Endothelial cell (in vitro differentiated cells): ENCODE measurements at places on chromosomes 7 and 10.
A peak's percentile ranks its signal among the peaks of the same experiment; 100 is the strongest.

DNA sequence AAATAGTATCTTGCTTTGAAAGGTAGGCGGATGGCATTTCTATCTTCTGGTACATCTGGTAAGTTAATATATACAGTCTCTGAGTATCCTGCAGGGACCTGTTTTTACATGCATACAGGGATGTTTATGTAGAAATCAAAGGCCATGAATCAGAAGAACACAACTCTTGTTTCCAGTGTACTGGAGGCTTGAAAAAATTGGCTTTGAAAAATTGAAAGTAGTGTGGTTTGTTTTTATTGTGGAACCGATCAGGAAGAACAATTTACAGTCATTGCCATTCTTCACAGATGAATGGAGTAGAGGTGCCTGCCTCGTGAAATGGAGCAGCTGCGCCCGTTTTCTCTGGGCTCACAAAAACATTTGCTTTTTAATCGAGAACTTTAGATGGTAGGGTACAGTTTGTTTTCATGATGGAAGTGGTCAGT lies 54.0 kb upstream of the RPA3 start:
- no peak for DNase-seq
- H3K27me3 ChIP-seq = peaks cover 4% of the 10 kb centered on the region
- H3K4me3 ChIP-seq = no peak overlapping the region
- H3K36me3 ChIP-seq = no peaks in the 10 kb centered on the region

DNA sequence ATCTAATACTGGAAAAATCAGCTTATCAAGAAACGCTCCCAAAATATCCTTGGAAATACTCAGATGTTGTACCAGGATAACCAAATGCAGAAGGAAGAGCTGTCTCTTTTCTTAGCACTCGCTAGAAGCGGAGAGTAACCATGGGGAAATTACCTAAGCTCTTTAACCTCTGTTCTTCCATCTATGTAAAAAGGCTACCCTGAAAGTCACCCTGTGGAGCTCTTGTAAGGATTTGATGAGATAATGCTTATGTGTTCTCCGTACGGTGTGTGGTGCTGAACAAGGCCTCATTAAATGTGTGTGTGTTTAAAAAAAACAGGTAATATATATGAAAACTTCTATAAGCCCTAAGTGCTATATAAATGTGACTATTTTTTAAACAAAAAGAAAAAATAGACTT lies 38.2 kb upstream of the MYO3A start:
- H3K4me1 ChIP-seq = peaks cover 29% of the 10 kb centered on the region
- H3K27ac ChIP-seq = no peak overlapping the region
- peaks cover 4% of the 10 kb centered on the region for H3K36me3 ChIP-seq
- no peak for DNase-seq
- H3K4me3 ChIP-seq = no peak overlapping the region
- H3K27me3 ChIP-seq = peaks cover 4% of the 10 kb centered on the region

DNA sequence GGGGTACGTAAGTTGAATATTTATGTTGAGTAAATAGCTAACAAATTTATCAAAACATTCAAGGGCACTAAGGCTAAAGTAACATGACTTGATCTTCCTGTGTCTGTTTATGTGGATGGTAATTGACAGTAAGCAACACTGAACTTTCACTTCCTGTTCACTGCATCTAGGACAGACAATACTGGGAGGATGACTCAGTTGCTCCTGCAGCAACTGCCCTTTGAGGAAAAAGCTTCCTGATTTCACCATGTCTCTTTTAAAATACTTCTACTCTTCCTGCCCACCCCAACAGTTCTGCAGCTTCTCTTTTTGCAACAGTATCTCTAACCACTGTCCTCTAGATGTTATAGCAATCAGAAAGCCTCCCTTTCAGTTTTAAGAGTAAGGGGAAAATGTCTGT lies 76.6 kb upstream of the HGF start:
- H3K4me1 ChIP-seq = peaks cover 10% of the 10 kb centered on the region
- DNase-seq = no peak
- H3K27ac ChIP-seq = no peak overlapping the region
- no peaks in the 10 kb centered on the region for H3K36me3 ChIP-seq
- no peak overlapping the region for H3K4me3 ChIP-seq

GRCh38 chr7:36765605-36766004 lies 41.3 kb upstream of the AOAH start:
- peaks cover 1% of the 10 kb centered on the region for H3K27me3 ChIP-seq
- H3K4me1 ChIP-seq = peaks cover 44% of the 10 kb centered on the region
- H3K27ac ChIP-seq = no peak overlapping the region
- no peak for DNase-seq
- no peak overlapping the region for H3K4me3 ChIP-seq

DNA sequence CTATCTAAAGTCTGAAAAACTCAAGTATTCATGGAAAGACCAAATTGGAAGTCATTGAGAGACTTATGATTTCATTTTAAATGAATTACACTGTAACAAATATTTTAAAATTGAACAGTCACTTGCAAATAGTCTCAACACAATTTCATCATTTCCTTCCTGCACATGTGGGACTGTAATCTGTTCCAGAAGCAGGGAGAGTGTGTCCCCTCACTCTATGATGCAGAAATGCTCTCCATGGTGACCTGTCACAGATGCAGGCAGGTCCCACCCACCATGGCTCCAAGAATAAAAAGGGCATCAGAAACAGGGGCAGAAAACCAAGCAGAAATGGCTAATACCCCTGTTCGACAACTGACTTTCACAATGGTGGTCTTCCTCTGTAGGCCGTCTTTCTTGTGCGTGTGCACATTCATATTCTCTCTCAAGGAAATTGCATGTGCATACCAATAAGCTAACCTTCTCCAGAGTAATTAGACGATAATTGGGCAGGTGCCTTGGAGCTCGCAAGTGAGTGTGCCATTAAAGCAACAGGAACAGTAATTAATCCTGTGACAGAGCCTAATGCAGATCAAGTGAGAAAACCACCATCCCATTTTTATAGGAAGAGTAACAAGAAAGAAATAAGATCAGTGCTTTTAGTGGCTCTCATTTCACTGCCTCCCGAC lies 170.9 kb downstream of the ZMYND11 start:
- H3K27me3 ChIP-seq = no peaks in the 10 kb centered on the region
- H3K4me3 ChIP-seq = no peak overlapping the region
- H3K27ac ChIP-seq = no peak overlapping the region

DNA sequence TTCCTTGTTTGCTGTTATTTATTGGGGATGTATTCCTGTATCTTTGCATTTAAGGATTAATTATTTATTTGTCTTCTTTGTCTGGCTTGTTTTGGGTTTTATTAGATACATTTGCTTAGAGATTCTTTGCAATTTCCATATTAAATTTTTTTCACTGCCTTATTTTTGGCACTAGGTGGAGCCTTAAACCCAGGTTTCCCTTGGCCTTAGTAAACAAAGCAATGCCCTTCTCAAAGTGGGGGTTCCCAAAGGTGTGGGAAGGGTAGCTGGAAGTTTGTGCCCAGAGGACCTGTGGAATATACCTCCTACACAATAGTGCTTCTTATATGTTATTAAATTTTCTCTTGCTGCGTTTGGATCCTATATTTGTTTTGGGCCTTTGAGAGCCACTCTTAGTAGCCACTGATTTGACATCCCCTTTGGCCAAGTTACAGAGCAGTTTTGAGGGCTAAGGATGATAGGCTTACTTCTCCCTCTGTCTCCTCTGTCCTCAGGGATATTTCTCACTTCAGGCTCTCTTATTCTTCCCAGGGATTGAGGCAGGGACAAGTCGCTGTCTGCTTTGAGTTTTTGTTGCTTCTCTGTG lies 162.3 kb downstream of the ITGB1 start:
- no peaks in the 10 kb centered on the region for H3K27me3 ChIP-seq
- H3K36me3 ChIP-seq = no peaks in the 10 kb centered on the region
- H3K27ac ChIP-seq = no peak overlapping the region

DNA sequence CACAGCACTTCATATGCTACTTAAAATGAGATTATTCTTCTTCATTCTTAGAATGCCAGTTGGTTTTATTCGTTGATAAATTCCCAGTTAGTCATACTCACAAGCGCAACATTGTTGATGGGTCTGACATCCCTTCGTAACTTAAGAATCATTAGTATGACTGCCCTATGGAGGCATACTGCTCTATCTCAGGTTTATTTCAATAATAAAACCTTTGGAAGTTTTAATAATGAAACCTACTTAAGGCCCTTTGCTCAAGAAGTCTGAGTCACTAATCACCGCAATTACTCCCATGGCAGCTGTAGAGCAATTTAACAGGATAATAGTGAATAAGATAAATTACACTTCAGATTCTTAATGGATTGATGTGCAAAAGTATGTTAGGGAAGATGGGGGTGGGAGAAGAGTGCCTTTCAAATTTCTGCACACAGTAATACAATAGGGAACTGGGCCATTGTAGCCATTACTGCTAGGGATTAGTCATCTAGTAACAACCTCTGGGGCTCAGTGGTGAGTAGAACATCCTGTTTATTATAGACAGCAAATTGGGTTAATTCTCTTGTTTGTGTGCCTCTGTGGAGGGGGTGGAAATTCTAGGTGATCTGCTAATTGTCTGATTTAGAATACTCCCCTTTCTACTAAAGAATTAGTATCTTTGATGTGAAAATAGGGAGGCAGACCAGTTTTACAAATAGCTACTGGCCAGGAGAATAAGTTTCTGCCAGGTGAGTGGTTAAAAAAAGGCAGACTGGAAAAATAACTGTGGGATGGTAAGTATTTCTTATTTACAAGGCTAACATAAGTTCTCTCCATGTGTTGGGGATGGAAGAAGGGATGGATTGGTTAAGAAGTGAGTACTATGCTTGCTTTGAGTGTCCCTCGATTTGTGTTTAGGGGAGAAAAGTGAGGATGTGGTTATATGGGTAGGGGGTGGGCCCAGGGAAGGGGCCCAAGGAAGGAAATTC lies 74.5 kb upstream of the VKORC1L1 start:
- H3K36me3 ChIP-seq = peaks cover 9% of the 10 kb centered on the region
- peaks cover 70% of the 10 kb centered on the region for H3K4me1 ChIP-seq
- peak overlapping the region; percentile 43 for H3K4me3 ChIP-seq

GRCh38 chr7:29987811-29988317 lies 1.7 kb downstream of the SCRN1 start:
- peaks cover 21% of the 10 kb centered on the region for H3K36me3 ChIP-seq
- peaks cover 15% of the 10 kb centered on the region for H3K4me1 ChIP-seq
- H3K27ac ChIP-seq = peak overlapping the region; percentile 91
- H3K27me3 ChIP-seq = peaks cover 12% of the 10 kb centered on the region
- no peak for DNase-seq

DNA sequence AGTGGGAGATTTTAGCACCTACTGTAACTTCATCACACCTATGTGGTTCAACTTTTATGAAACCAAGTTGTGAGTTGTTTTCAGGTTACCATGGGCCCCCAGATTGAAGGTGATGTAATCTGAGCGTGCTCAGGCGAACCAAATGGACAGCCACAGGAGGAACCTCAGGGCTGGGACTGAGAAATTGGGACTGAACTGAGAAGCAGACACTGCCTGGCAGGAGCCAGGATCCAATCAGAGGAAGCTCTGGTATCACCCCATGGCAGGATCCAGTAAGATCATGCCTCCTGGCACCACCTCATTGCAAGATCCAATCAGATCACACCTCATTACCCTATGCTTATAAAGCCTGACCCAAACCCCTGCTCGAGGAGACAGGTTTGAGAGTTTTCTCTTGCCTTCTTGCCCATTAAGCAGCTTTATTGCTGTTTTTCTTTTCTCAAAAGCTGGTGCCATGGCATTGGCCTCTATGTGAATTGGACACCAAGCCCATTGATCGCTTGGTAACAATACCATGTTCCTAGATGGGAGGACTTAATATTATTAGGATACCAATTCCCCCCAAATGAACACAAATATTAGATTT lies 43.2 kb upstream of the GDF10 start:
- H3K4me3 ChIP-seq = no peak overlapping the region
- peaks cover 2% of the 10 kb centered on the region for H3K4me1 ChIP-seq
- H3K27me3 ChIP-seq = peaks cover 3% of the 10 kb centered on the region
- no peak for DNase-seq

DNA sequence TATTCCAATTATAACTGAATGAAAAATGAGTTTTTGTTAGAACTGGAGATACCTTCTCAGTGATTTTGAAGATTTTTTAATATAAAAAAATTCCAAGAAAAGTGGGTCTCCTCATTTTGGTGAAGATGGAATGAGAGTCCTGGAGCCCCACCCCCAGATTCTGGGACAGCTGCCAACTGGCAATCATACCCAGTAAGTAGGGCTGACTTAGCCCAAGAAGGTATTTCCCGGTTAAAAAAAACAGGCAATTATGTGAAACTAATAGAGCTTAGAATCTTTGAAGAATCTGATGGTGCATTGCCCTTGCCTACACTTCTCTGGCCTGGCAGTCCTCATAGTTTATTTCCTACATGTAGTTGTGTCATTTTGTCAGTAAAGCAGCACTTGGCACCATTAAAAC lies 52.8 kb upstream of the VWDE start:
- no peak overlapping the region for H3K4me3 ChIP-seq
- H3K36me3 ChIP-seq = no peaks in the 10 kb centered on the region
- no peaks in the 10 kb centered on the region for H3K27me3 ChIP-seq

DNA sequence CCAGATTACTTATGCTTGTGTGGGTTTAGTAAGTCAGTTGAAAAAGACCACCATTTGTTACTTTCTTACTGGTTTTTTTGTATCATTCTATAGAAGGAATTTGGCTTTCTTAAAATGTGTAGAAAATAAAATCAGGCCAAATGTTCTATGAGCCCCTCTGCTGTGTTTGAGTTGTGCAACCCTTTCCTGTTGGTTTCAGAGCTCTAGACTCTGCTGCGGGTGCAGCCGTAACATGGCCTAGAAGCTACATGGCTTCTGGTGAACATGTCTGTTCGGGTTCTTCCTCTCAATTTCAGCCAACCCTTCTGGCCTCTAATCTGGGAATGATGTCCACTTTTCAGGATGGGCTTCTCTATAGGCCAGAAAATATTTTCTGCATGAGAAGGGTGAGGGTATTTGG lies 56.6 kb upstream of the RAB18 start:
- no peaks in the 10 kb centered on the region for H3K36me3 ChIP-seq
- H3K4me3 ChIP-seq = no peak overlapping the region
- H3K27ac ChIP-seq = no peak overlapping the region
- no peaks in the 10 kb centered on the region for H3K4me1 ChIP-seq
- DNase-seq = no peak
- peaks cover 3% of the 10 kb centered on the region for H3K27me3 ChIP-seq

DNA sequence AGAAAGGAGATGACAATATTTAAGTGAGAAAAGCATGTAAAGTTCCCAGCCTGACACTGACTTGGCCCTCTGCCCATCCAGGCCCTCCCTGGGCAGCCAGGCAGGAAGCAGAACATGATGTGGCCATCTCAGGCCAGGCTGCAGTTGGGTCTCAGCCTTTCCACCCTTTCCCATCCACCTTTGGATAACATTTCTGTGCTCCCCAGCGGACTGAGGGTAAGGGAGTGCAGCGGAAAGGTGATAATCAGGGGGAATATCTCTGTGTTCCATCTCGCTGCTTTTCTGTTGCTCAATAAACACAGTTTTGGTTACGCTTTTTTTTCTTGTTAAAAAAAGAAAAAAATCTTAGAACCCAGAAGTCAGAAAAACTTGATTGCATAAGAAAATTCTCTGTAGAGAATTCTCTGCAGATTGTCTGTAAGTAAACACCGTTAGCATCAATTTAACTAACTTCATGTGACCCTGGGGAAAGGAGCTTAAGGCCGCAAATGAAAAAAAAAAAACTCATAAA lies 37.2 kb upstream of the TARP start:
- H3K36me3 ChIP-seq = no peaks in the 10 kb centered on the region
- no peak overlapping the region for H3K4me3 ChIP-seq

GRCh38 chr10:26843736-26844135 lies 17.0 kb downstream of the ABI1 start:
- H3K4me3 ChIP-seq = no peak overlapping the region
- H3K36me3 ChIP-seq = no peaks in the 10 kb centered on the region
- peaks cover 15% of the 10 kb centered on the region for H3K4me1 ChIP-seq
- no peak for DNase-seq

GRCh38 chr7:44534501-44534900 lies 6.6 kb downstream of the NPC1L1 start:
- peak; percentile 73 for DNase-seq
- no peak overlapping the region for H3K27ac ChIP-seq
- H3K27me3 ChIP-seq = peaks cover 16% of the 10 kb centered on the region
- no peak overlapping the region for H3K4me3 ChIP-seq
- no peaks in the 10 kb centered on the region for H3K4me1 ChIP-seq
